ENCODE measurements at places on chromosomes 6 and 20.

GRCh38 chr6:128686084-128686483, 165.7 kb upstream of the PTPRK start:
- no peak for DNase-seq

DNA sequence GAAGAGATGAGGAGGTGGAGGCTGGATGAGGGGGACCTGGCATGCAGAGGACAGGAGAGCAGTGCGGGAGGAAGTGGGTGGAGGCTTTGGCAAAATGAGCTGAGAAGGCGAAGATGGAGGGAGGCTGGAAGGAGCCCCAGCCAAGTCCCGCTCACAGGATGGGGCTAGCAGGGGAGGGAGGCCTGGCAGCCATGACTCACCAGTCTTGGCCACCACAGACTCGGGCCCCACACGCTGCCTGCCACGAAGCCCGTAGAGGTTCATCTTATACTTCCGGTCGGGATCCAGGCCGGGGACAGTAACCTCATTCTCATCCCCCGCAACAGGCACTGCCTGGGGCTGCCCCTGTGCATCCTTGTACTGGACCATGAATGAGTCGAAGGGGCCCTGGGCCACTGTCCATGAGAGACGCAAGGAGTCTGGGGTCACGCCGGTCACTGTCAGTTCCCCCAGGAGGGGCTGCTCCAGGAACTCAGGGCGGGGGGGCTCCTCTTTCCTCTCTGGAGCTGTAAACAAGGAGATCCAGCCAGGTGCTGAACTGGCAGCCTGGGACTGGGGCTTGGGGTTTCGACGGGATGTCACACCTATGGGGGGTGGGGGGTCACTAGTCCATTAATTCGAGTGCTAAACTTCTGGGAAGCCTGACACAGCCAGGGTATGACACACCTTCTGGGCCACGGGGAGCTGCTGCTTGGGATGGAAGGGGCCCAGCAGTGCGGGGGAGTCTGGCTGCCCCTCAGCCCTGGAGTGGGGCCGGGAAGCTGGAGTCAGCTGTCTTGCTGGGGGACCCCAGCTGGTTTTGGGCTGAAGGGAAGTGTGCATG, 27.8 kb downstream of the TNXB start:
- DNase-seq = peak; percentile 47

- DNase-seq = no peak
Observed at GRCh38 chr6:38054527-38055202, 235.1 kb downstream of the ZFAND3 start.

DNA sequence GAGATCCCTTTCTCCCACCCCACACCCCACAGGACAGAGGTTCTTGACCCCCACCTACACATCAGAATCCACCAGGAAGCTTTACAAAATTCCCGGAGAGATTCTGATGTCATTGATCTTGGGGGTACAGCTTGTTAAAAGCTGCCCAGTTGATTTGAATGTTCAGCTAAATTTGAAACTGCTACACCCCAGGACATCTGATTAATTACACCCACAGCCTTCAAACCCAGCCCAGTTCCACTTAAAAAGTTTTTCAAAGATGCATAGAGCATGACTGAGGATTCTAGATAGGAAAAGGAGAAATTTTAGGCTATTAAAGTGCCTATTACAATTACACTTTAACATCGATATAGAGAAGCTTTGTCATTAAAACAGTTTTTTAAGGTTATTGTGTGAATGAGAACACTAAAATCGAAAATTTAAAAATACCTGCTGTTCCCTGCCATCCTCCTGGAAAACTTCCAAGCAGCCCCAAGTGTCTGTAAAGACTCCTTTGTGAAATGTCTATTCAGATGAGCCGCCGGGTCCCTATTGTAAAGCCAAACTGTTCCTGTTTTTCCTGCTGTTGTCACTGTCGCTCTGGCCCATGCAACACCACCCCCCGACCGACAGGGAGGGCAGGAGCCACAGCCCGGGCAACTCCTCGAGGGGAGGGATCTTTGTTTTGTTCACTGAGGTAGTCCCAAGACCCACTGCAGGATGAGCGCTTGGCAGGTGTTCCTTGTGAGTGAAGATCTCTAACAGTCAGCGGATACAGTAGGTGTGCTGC, 132.5 kb upstream of the PHACTR3 start:
- DNase-seq = no peak

- peak; percentile 62 for DNase-seq
Observed at GRCh38 chr6:107657755-107658461, 166.2 kb downstream of the SCML4 start.

DNA sequence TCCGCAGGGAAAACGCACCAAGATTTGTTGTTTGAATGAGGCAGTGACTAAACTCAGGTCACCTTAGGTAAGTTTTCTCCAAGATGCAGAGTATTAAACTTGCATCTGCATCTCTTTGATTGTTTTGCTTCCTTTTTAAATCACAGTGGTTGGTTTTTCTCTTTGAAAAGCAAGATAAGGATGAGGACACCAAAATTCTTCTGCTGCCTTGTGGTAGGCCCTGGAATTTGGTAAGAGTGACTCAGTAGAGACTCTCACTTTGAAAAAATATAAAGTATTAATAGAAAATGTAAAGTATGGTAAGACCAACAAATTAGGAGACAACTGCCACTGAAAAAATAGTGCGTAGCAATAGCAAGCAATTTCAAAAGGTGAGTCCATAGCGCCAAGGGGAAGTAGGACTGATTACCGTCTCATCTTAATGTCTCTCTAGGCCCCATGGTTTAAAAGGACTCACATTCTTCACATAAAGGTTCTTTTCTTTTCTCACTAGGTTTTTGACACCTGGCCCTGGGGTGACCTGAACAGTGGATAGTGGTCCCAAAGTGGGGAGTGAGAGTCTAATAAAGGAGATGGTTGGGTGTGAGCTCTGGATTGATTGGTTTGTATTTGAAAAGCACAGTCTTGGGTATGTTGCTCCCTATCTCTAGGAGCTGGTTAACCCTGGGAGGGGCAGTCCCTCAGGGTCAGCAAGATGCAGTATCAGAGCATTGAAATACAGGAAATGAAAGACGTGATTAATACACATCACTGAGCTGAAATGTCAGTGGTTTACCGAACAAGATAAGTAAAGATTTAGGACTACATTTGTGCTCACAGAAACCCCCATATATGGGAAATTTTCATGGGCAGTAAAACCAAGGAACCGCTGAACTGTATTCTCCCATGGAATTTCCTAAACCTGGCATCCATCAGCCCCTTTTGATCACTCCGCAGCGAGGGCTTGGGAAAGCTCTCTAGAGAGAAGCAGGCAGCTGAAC, 221.2 kb downstream of the SLC24A3 start:
- DNase-seq = no peak

DNA sequence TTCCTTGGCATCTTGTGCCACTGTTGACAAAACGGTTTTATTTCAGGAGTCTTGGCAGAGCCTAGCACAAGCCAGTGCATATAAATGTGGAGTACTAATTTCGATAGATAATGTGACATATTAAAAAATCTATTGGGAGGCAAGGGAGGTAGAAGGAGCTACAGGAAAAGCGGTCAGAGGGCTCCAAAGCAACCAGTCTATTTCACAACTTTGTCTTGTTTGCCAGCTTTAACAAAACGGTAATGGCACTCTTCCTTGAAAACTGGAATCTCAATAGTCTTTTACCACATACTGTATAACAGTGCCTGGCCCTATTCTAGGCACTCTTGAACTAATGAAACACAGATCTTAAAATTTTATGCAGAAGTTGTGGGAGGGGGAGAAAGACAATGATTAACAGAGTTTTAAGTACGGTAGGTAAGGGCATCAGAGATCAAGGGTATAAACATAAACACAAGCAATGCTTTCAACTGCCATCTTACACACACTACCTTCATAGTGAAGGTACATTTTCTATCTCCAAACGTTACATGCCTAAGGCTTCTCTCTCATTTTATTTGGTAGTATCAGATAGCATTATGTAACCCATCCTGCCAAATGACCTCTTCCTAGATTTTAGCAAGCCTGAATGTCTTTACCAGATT, 33.5 kb upstream of the SYNCRIP start:
- DNase-seq = peak; percentile 27

DNA sequence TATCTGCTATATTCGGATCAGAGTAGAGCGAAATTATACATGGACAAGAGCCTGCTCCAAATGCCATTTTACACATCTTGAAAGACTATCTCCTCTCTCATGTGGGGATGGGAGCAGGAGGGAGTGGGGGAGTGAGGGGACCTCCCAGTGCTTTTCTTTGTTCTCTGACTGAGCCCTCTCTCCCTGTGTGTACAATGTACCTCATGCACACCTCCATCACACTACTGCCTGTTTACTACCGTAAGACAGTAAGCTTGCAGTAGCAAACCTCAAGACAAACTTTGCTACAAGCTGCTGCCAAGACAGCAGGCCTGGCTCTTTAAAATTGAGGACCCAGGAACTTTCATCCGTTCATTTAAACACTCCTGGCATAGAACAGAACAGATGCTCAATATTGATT, 7.2 kb downstream of the NHSL1 start:
- DNase-seq = no peak

DNA sequence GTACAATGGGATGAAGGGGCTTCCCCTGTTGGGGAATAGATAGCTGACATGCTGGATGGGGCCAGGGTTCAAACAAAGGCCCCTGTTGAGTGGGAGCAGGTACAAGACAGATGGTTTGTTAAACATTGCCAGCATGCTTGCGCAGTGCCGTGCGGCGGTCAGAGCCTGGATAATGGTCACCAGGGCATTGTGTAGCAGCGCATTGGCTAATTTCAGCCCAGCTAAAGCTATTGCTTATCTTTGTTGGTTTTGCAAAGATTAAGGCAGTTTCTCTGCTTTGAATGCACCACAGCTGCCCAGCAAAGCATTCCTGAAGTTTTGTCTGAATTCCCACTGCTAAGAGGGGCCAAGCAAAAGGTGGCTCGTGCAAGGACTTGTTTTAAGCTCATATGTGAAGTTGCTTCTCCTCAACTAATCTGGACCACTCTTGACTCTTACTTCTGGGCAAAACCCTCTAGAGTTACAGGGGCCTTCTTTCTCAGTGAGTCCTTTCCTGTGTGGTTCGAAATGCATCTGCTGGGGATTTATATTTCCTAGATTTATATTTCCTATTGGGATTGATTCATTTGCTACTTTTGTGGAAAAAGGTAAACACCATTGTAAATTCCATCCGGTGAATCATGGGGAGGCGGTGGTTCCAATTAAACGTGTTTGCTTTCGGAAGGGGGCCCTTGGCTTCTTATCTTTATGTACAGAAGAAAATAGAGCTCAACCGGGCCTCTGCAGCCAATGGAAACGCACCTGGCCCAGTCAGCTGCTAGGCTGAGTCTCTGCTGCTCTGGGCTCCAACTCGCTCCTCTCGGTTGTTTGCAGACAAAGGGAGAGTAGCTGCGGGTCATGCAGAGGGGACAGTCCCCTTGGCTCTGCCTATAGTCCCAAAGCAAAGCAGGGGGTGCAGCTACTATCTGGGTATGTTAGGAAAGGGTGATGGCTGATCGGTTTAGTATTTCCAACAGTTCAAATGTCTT, 72.1 kb downstream of the FOXA2 start:
- peak; percentile 50 for DNase-seq

DNA sequence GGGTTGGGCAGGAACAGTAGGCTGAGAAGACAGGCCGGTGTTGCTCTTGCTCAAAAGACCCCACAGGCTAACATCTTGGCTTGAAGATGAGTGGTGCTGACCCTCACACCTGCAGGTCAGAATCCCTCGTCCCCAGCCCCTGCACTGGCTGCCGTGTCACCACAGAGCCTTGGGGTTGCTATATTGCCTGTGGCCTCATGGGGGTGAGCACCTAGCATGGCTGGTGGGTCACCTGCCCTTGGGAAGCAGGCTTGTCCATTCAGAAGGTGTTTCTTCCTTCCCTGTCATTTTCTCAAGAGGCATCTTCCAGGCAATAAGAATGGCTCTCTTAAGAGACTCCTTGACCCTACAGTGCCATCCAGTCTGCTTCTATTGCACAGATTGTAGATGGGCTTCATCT, 7.7 kb downstream of the SLC22A16 start:
- no peak for DNase-seq

DNA sequence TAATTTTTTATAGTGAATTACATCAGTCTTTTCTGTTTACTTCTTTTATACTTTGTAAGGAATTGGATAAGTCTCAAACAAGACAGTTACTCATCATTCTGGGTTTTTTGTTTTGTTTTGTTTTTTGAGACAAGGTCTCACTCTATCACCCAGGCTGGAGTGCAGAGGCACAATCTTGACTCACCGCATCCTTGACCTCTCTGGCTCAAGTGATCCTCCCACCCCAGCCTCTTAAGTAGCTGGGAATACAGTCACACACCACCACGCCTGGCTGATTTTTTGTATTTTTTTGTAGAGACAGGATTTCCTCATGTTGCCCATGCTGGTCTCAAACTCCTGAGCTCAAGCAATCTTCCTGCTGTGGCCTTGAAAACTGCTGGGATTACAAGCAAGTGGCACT, 524.3 kb downstream of the EYS start:
- DNase-seq = no peak
